ENCODE measurements at places on chromosomes 11 and 22.

GRCh38 chr11:118699506-118700220 lies 20.2 kb upstream of the TREH start:
- no peak for DNase-seq

- no peak for DNase-seq
Observed at GRCh38 chr22:30564045-30564760, 10.3 kb downstream of the GAL3ST1 start.

DNA sequence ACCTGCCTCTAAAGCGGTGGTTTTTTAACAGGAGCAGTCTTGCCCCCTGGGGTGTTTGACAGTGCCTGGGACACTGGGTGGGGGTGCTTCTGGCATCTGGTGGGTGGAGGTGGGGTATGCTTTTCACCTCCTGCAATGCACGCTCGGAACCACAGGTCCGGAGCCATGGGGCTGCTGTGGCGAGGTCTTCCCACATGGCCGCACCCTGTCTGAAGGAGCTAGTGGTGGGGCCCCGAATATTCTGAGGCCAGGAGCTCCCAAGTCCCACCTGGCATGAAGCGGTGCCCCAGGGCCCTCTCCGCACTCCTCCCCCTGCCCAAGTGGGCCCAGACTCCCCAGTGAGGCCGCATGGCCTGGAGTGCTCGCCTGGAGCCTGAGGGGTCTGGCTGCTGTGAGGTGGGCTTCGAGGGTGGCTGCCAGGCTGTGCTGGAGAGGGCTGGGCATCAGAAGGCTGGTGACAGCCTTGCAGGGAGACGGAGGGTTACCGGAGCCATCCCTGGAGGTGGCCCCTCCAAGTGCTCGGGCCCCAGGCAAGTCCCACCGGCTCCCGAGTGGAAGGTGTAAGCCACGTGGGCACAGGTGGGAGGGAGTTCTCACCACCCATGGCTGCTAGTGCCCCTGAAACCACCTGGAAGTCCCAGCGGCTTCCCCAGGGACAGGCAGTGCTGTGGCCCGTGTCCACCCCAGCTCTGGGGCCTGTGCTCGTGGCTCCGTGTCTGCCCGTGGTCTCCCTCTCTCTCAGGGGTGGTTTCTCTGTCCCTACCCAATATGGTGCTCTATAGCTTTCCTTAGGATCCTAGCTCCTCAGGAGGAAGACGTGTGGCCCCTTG lies 15.1 kb downstream of the TBX1 start:
- DNase-seq, result no peak

DNA sequence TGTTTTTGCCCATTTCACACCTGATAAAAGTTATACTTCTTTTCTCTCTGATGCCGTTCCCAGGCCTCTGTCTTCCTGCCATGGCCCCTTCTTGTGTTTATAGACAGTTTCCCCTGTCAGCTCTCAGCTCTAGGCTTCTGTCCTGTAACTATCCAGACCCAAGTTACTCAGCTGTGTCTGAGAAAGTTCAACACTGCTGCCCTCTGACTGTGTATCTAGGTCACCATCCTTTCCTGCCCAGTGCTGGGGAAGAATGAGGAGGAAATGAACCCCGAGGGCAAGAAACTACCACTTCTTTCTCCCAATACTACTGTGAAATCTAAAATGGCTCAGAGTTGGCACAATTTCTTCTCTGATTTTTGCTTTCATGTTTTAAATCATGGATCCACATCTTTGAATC lies 29.6 kb downstream of the SNX19 start:
- no peak for DNase-seq

GRCh38 chr22:35021161-35021560 lies 44.8 kb upstream of the ISX start:
- no peak for DNase-seq

DNA sequence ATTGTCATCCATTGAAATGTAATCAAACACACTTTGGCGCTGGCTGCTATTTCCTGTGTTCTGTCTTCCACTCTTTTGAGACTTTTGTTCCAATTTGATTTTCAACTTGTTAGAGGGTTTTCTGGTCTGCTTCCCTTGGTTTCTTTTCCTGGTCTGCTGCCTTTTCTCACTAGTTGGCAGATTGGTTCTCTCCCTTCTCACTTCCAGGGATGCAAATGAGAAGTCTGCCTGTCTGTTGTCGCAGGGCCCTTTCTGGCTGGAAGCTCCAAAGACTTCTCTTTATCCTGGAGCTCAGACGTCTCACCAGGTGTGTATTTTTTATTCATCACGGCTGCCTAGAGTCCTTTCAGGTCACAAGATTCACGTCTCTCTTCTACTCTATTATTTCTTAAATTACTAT lies 84.0 kb downstream of the RPS6KA4 start:
- DNase-seq, result no peak

DNA sequence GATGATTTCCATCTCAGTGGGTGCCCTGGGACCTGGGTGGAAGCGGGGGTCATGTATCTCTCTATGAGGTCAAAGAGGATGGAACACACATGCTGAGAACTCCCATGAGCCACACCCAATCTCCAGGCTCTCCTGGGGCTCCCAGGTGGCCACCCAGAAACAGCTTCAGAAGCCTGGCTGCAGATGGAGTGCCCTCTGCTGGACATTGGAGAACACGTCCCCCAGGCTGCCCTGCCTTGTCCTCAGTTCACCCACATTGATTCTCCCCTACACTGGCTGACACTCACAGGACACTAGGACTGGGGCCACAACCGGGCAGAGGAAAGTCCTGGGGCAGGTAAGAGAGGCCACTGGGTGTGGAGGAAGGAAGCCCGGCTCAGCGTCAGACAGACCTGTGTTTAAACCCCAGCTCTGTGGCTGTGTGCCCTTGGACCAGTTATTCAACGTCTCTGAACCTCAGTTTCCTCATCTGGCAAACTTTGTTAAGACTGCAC lies 4.5 kb upstream of the NOL12 start:
- DNase-seq, result peak; percentile 55

DNA sequence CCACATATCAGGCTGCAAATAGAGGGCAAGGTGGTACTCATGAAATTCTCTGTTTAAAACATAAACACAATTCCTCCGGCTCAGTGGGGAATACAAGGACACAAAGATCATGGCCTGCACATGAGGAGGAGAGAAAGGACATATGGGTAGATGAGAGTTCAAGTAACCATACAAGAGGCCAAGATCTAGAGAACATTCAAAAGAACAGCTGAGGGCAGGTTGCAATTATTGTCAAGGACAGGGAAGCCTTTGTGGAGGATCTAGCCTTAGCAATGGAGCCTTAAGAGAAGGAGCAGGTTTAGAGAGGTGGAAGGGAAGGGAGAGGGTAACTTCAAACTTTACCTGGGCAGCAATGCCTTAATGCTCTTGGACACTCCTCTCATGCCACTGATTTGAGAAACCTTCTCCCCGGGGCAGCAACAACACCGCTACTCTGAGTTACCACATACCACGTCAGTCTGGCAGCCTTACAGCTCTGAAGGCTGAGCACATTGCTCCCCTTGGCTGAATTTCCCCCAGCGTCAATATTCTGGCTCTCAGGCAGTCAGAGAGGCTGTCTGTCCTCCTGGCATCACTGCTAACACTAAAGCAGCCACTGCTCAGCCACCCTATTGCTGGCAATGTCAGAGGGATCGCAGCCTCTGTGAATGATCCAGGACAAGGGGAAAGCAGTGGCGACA lies 55.5 kb downstream of the CLPB start:
- no peak for DNase-seq

- DNase-seq, result no peak
Observed at GRCh38 chr11:132743601-132744000, 788.7 kb downstream of the OPCML start.

DNA sequence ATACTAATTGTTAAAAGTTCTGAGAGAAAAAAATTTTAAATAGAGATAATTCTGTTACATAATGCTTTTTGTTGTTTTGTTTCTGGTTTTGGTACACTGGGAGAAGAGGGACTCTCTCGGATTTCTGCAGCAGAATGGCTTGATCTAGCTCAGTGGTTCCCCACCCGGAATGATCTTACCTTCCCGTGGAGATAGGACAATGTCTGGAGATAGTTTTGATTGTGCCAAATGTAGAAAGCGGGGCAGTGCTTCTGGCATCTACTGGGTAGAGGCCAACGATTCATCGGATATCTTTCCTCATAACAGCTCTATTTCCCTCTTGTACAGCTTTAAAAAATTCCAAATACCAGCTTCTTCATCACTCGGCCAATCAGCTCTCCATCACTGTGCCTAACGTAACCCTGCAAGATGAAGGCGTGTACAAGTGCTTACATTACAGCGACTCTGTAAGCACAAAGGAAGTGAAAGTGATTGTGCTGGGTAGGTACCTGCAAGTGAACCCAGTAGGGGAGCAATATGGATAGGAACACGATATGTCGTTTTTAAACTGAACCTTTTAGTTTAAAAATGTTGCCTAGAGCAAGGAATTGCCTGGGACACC lies 13.2 kb downstream of the CRTAM start:
- DNase-seq, result no peak

DNA sequence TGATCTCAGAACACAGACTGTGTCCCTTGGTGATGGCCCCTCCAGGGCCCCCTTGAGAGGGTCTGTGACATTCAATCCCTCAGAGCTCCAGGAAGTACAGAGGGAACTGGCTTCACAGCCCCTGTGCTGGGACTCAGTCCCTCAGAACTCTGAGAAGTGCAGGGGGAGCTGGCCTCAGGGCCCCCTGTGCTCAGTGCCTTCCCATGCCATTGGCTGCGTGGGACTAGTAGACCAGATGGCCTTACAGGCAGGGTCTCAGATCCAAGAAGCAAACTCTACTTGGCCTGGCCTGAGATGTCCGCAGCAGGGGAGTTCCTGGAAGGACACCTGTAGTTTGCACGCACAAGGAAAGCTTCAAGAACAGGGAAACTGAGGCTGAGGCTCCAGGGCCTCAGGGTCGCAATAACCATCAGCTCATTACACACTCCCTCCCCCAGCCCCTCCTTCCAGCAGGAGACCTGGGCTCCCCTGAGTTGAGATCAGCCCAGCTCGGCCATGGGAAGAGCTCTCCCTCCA lies 138.4 kb downstream of the BRD1 start:
- no peak for DNase-seq

- DNase-seq, result no peak
Observed at GRCh38 chr11:62127941-62128770, 4.3 kb downstream of the INCENP start.

- DNase-seq, result no peak
Observed at GRCh38 chr11:130047141-130047540, 22.6 kb upstream of the APLP2 start.

DNA sequence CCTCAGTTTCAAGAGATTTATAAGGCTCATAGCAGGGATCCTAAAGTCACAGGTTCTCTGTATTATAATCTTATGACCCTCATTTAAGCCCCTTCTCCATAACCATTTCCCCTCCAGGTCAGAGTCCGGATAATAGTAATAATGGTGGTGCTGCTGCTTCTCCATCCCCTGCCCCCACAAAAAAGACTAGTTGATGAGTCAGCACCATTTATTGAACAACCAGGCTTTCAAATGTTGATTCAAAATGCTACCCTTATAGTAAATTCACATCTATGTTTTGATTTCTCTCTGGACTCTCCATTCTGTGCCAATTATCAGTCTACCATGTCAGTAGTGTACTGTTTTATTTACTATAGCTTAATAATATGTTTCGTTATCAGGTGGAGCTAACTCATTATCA lies 17.6 kb upstream of the RIC3 start:
- DNase-seq, result no peak

DNA sequence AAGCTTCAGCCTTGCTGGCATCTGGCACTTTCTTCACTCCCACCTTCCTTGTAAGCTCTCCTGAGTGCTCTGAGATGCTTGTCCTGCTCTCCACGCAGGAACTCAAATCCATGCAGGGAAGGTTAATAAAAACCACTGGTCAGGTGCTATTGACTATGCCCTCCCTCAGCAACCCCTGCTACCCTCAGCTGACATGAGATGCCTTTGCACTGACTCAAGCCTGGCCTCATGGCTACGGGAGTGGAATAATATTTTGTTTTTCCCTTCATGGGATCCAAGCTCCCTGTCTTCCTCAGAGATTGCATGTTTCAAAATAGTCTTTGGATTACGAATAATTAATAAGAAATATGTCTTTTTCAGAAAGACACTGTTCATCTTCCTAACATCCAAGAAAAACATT lies 31.7 kb upstream of the ABCC8 start:
- peak; percentile 22 for DNase-seq

DNA sequence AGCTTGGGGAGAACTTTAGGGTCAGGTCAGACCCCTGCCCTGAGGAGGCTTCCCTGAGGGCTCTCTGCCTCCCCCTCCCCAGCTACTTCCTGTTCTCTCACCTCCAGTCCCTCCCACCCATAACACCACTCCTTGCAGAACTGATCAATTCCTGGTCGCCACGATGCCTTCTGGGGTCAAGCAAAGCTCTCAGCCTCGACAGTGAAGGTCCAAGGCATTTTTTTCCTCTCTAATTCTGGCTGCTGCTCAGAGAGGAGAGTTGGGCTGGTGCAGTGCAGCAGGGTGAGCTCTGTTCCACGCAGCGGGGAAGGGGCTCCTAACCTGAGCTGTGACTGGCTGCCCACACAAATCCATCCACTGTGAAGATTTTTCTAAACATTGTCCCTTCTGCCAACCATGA lies 628.4 kb downstream of the BRD1 start:
- DNase-seq, result no peak

GRCh38 chr11:114283422-114283821 lies 12.8 kb upstream of the NNMT start:
- DNase-seq, result no peak

DNA sequence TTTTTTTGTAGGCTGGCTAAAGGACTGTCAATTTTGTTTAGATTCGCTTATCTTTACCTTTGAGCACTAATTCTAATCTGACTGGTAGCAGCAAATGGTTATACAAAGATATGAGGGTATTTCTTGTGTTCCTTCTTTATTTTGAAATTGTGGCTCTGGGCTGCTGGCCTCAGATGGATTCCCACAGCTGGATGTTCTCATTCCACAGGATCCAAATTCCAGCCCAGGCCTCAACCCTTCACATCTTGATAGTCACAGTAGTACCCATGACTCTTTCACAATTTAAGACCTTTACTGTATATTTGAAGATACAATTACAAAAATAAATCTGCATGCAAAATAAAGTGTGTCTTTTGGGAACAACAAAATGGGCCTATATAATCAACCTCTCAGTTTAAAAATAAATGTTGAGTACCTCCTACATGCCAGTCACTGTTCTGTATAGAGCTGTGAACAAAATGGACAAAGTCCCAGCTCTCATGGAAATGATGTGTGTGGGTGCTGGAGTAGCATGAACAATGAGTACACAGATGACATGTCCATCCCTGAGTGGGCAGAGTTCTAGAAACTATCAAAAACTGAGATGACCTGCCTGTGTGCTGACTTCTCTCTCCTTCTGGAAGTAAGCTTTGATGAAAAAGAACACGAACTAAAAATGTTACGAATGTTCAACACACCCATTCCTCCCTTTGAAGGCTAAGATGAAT lies 51.7 kb upstream of the FBXO3 start:
- DNase-seq, result no peak

- peak; percentile 78 for DNase-seq
Observed at GRCh38 chr11:103326070-103326794, 217.0 kb downstream of the DYNC2H1 start.

- DNase-seq, result no peak
Observed at GRCh38 chr11:92810423-92811064, 158.9 kb upstream of the MTNR1B start.

- DNase-seq, result no peak
Observed at GRCh38 chr11:111945198-111945597, 8.1 kb downstream of the DIXDC1 start.

- no peak for DNase-seq
Observed at GRCh38 chr11:68342459-68343158, 30.2 kb downstream of the LRP5 start.

All from HTR-8/SVneo (cell line).